ENCODE measurements at places on chromosomes 13 and 19.

DNA sequence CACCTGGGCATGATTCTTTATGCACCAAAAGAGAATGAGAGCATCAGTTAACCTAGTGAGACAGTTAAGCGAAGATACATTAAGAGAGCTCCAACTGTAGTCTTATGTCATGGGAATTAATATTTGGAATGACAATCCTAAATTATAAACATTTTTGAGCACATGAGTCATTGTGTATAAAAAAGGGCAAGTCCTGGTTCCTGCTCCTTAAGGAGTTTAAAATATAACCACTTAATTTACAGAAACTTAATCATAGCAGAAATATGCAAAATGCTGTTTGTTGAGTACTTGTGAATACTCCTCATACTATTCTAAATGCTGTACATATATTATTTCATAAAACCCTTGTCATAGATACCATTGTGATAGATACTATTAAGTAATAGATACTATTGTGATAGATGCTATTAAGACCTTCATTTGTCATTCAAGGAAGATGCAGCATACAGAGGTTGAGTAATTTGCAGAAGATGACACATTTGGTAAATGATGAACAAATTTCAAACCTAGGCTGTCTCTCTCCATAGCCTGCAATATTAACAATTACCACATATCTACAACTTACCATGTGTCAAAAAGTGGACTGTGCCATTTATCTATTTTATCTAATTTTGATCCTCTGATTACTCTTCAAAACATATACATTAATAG, 301.0 kb downstream of the TBC1D4 start:
- DNase-seq: no peak

DNA sequence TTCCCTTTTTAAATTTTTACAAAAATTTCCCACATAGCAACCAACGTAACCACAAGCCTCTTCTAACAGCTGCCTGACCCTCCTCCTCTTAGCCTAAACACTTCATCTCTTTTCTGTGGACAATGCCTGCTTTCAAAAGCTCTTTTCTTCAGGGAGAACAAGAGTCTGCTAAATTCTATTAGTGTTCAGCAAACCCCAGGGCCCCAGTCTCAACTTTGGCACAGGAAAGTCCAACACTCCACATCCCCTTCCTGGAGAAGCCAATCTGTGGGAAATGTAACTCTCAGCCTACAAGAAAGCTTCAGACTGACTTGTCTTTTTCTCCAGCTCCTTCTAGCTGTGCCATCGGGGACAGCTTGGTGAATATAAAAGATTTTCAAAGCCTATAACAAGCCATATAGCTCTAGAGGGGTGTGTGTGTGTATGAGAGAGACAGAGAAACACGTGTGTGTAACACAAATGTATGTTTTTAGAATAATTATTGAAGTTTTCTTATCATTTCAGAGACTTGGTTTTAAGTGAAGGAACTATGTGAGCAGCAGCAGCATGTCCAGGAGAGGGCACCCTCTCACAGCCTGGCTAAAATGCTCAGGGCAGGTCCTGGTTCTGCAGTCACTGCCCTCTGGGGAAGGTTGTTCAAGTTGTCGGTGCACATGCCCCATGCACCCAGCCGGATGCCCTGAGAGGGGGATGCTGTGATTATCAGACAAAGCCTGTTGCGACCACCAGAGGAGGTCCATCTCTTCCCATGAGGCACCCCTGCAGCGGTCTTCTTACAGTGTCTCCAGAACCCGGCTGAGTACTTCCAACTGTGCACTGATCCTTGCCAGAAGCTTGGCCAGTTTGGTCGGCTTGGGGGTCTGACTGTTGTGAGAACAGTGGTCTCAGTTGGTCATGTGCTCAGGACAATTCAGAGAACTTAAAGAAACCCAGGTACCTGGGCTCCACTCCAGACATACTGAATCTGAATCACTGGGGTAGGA, 34.4 kb downstream of the CCDC70 start:
- DNase-seq: no peak

GRCh38 chr19:10863107-10863717, 8.1 kb upstream of the CARM1 start:
- DNase-seq: no peak

- peak; percentile 14 for DNase-seq
Observed at GRCh38 chr19:39031368-39032062, 834 bp downstream of the FBXO27 start.

GRCh38 chr13:27789495-27790303, 2.6 kb upstream of the GSX1 start:
- no peak for DNase-seq

GRCh38 chr13:45393941-45394570, 24.1 kb downstream of the SLC25A30 start:
- DNase-seq: no peak

- no peak for DNase-seq
Observed at GRCh38 chr13:64697226-64697625, 2532.9 kb downstream of the PCDH9 start.

GRCh38 chr13:32707471-32707870, 121.2 kb downstream of the PDS5B start:
- no peak for DNase-seq

DNA sequence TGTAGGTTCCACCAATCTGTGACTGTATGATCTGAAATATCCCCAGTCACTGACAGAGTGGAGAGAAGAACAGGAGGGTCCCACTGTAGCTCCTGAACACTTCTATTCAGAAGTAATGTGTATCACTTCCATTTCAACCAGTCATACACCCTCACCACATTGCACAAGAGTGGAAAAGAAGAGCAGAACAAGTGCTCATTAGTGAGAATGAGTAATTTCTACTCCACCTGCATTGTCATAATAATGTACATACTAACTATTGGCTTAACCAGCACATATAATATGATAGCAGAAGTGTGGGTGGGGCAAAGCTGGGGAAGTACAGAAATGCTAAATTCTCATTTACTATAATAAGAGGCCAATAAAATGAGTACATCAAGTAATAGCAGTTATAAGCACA, 342.7 kb downstream of the LMO7 start:
- no peak for DNase-seq

GRCh38 chr13:92745258-92745657, 481.3 kb upstream of the GPC6 start:
- DNase-seq: no peak

DNA sequence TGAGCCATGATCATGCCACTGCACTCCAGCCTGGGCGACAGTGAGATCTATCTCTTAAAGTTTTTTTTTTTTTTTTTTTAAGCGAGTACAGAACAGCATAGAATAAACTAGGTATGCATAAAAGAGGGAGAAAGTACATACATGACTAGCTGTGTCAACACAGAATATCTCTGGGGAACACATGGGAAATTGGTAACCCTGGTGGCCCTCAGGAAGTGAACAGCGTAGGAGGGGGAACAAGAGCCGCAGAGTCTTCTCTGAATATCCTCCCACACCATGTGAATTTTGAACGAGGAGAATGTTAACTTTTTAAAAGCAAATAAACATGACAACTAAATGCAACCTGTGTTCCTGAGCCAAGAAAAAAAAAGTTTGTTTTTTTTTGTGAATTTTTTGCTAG, 15.2 kb downstream of the PHLDB3 start:
- DNase-seq: no peak

- DNase-seq: no peak
Observed at GRCh38 chr19:4910594-4911281, 1.4 kb downstream of the UHRF1 start.

GRCh38 chr19:11434703-11435056, 241 bp downstream of the ODAD3 start:
- no peak for DNase-seq

GRCh38 chr13:113926301-113926761, 47.5 kb downstream of the C13orf46 start:
- DNase-seq: no peak

- no peak for DNase-seq
Observed at GRCh38 chr13:67509018-67509417, 278.9 kb upstream of the PCDH9 start.

DNA sequence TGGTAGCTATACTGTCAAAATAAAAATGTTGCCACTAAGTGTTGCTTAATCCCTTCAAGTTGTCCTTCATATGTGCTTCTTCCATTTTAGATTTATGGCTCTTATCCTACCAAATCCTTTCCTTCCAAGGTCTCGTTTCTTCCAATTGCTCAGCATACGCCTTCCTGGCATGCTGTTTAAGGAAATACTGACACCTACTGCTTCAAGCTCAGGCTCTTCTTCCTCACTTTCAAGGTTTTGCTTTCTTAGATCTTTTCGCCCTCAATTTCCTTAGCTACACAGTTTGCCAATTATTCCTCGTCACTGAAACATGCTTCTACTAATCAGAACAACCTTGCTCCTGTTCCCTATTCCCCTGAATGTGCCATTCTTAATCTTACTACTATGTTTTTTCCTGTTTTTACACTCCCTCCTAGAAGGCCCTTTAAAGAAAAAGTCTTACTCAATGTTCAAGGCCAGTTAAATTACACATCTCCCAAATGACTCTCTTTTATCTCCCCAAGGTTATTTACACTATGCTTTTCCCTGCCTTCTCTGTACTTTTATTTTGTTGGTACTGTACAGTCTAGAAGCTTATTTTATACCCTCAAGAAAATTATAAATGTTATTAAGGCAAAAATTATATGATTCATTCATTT, 343.1 kb downstream of the MZT1 start:
- DNase-seq: peak; percentile 73

GRCh38 chr13:21216332-21216731, 39.9 kb downstream of the MRPL57 start:
- DNase-seq: no peak

GRCh38 chr13:95035311-95036109, 265.7 kb downstream of the ABCC4 start:
- no peak for DNase-seq

- no peak for DNase-seq
Observed at GRCh38 chr19:29683009-29683408, 17.7 kb downstream of the PLEKHF1 start.

DNA sequence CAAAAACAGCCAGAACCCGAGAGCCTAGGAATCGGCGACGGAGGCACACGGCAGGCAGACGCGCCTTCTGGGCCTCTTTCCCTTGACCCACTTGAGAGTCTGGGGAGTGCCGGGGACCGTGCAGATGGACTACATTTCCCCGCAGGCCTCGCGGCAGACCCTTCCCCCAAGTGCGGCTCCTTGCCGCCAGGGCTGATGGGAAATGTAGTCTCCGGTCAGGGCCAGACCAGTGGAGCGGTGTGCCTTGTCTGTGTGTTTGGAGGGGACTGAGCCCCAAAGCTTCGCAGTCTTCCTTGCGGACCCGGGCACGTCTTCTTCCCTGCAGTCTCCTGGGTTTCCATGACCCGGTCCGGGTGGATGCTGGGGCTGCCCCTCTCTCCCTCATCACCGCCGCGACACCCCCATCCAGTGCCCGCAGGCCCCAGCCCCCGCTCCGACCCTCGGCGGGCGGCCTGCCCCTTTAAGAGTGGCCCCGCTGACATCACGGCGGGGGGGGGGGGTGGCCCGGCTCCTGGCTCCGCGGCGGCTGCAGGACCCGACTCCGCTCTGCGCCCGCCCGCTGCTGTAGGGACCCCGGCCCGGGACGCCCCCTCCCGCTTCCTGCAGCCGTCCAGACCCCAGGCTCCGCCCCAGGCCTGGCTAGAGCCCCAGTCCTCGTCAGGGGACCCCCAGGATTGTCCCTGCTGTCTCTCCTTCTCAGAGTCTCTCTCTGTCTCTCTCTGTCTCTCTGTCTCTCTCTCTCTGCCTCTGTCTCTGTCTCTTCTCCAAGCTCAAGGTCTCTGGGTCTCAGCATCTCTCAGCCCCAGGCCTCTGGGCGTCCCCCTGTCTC, 758 bp upstream of the CACNG7 start:
- DNase-seq: no peak

DNA sequence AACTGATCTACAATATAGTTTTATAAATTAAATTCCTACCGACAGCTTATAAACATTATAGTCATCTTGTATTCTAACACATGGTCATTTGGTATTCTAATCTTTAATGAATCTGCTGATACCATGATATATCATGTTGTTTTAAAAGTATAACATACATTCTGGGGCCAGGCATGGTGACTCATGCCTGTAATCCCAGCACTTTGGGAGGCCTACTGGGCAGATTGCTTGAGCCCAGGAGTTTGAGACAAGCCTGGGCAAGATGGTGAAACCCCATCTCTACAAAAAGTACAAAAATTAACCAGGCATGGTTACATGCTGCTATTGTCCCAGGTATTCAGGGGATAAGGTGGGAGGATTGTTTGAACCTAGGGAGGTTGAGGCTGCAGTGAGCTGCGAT, 3.1 kb downstream of the ZNF383 start:
- DNase-seq: no peak

GRCh38 chr19:38250821-38251563, 5.2 kb downstream of the PPP1R14A start:
- DNase-seq: peak; percentile 68

DNA sequence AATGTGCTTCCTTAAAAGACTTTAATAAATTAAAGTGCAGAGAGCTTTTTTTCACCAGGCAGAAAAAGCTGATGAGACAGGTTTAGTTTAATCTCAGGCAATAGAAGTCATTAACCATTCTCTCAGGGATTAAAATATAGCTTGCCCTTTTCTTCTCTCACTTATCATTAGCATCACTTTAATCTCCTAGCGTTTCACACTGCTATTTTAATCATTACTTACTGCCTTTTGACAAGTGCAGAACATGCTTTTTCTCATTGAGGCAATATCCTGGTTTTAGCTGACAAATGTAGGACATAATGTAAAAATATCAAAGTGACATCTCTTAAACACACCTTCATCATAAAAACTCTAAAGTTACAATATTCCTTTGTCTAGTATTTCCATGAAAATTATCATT, 94.6 kb downstream of the DACH1 start:
- DNase-seq: peak; percentile 63

DNA sequence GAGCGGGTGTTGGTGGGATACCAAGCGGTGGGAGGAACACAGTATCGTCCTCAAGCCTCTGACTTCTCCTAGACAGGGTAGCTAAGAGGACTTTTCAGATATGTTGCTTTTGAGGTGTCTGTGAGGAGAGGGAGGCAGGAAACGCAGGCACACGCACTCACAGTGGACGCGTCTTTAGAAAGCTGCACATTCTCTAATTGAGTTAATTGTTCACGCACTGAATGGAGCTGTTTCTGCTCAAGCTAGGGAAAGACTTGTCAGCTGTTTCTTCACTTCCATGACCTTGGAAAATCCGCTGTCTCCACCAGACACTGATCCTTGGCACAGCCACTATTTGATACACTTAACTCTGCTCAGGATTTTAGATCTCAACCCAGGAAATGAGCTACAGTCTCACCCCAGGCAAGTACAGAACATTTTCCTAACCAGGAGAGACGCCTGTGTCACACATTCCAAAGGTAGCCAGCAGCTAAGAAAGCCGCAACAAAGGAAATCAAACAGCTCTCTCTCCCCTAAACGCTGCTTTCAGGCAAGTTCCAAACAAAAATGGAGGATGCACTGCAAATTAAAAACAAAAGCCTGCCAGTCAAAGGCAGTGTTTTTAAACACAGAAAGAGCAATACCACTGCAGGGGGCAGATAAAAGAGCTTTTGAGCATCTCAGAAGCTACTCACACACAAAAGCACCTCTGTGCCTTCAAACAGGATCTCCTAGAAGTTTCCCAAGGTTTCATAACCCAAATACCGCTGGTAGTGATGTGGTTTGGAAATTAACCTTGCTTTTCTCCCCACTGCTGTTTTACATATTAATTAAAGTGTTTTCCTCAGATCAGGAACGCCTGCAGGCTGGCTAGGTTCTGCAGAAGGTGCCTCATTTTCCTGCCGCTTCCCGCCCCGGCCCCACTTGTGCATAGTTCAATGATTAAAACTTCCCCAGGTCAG, 57.3 kb downstream of the IRS2 start:
- no peak for DNase-seq
